NCI-H526 treated with DMSO at 0.1 percent for 48 hours (cell line): ENCODE measurements at places on chromosomes 2 and 18.

- DNase-seq: no peak
Measured at GRCh38 chr2:164224007-164224406, 397.3 kb downstream of the GRB14 start.

DNA sequence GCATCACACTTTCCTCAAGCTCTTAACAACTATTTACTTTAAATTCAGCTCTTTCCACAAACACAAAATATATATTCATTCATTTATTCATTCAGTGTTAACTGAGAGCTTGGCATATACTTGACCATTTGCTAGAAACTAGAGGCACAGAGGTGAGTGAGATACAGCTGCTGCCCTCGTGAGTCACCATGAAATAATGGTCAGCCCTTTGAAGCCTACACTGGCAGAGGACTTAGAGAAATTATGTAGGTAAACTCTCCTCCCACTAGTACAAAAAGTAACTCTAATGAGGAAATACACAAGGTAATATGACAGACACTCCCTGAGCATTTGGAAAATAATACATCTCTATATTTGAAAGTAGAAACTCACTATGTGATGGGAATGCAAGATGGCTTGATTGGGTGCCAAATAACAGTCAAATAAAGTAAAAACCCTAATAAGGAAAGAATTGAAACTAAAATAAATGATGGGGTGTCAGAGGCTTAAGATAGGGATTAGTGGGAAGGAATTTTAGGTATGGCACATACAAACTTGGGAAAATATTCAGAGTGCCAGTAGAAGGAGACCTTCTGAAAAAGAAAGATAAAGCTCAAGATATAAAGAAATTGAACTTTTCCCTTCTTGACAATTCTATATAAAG lies 61.1 kb downstream of the ANTXR1 start:
- DNase-seq: no peak

DNA sequence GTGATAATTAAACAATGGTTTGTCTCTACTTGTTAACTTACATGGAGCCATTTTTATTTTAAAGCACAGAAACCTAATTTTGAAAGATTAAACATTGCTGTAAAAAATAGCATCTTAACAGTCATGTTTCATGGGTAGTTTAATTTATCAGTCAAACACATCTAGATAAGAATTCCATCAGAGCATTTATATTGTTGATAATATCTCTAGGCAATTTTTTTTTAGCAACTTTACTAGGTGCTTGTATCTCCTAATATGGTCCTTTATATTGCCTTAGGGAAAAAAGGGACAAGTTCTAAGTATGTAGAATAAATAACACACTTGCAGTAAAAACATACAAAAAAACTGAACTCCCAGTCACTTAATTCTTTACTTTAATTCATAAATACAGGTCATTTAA lies 863 bp downstream of the CSRNP3 start:
- no peak for DNase-seq

DNA sequence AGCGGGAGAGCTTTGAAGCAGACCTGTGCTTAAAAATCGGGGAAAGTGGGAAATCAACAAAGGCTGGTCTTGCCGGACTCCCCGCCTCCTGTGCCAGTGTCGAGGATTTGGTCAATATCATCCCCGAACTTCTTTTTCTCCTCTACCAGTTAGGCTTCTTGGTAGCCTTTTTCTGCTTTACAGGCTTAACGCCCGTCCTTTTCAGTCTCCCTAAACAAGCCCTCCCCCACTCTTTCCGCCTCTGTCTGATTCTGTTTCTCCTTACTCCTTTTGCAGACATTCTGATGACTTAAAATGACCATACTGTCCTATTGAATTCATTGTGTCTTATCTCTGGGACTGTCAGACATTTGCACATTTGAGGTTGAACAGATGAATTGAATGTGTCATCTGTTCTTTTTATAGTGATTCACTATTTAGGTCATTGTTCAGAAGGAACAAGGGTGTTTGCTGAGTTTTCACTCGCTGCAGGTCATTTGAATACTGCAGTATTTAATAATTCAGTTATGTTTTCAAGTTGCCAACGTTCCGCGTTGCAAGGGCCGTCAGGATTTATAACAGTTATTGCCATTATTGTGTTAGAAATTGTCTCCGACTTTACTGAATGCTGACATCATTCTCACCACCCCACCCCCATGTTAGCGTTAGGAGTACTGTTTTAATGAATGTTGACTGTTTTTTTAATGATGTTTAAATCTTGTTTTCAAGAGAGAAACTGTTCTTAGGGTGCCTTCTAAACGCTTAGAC lies 1.1 kb downstream of the ITGAV start:
- peak; percentile 67 for DNase-seq

DNA sequence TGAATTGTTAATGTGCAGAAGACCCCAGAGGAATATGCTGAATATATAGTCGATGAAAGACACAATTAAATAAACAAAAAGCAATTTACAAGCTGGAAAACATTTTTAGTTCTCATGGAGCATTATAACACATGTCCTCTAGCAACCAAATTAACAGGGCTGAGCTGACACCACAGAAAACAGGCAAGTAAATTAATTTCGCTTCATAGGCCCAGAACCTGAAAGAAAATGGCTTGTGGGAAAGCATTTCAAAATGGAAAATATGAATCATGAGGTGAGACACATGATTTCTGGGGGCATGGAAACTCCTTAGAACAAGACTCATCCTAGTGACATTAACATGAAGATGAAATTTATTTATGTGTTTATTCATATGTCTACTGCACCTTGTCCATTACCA lies 25.0 kb upstream of the RNF152 start:
- DNase-seq: no peak

GRCh38 chr18:22423878-22424564 lies 6.3 kb upstream of the CTAGE1 start:
- no peak for DNase-seq

- no peak for DNase-seq
Measured at GRCh38 chr2:207683879-207684627, 27.4 kb upstream of the CCNYL1 start.

GRCh38 chr2:46269544-46270273 lies 27.5 kb upstream of the EPAS1 start:
- DNase-seq: no peak

- DNase-seq: no peak
Measured at GRCh38 chr2:203984-204383, 59.8 kb downstream of the SH3YL1 start.

DNA sequence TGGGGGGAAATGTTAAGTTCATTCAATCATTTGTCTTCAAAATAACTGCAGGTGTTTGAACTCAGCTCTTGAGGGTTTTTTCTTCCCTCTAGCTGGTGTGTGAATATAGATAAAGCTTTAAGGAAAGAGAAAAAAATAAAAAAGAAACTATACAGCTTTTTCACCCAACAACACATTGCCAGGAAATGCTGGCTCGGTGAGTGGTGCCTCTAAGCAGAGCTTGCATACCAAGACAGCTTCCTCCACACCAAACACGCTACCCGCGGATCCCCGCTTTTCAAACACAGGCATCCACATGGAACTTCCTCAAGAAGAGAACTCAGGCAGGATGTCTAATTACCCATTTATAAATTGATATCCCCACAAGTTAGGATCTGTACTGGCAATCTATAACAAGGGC lies 69.8 kb upstream of the TANK start:
- DNase-seq: no peak

DNA sequence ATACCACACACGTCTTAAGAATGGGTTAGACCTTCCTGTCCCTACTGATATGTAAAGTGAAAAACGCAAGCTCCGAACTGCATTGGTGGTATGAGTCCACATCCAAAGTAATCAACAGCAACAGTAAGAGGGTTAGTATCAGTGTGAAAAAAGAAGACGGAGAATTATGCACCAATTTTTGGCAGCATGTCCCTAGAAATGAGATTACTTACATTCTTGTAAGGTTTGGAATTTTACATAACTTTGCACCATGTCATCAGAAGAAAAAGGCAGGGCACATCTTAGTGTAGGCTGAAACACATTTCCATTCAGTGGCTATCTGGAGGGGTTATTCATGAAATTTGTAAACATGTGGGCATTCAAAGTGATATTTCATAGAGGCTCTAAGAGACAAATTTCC lies 88.2 kb downstream of the LONRF2 start:
- no peak for DNase-seq

DNA sequence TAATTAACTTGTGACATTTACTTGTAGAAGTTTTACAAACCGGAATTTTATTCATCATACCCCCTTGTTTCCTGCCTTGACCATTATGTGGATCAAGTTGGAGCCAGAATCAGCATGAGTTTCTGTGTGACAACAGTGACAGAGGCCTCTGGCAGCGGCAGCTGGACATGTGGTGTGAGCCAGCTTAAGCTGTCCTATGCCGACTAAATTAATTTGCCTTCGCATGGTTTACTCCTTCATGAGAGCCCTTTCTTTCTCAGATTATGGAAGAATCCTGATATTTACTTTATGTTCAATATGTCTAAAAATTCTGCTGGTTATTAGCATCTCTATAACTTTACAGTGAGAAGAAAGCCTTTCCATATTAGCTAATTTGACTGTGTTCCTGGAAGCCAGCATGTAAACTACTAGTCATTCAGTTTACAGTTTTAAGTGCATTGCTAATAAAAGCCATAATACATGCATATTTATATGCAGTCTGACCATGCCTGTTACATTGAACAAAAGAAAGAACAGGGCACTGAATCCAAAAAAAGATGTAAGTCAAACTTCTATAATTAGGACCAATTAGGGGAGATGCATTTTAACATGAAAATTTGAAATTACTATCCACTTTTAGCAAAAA lies 495.8 kb upstream of the ACVR2A start:
- no peak for DNase-seq

- DNase-seq: no peak
Measured at GRCh38 chr2:106956879-106957278, 70.9 kb upstream of the ST6GAL2 start.

- no peak for DNase-seq
Measured at GRCh38 chr2:121066526-121066925, 218.5 kb downstream of the TFCP2L1 start.

DNA sequence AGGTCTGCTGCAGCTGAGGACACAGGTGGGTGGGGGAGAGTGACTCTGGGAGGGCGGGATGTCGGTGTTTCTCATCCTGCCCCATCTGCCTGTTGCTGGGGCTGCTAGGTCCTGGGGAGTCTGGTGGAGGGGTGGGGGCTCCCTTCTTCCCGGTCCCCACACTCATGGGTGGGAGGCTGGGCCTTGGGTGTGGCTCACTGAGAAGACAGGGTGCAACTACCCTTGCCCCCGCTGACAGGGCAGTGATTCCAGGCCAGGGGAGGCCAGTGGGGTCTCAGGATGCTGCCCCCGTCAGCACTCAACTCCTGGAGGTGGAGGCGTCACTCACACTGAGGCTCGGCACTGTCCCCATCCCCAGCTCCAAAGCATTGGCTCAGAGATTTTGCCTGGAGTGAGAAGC lies 7.7 kb upstream of the NFATC1 start:
- DNase-seq: no peak

DNA sequence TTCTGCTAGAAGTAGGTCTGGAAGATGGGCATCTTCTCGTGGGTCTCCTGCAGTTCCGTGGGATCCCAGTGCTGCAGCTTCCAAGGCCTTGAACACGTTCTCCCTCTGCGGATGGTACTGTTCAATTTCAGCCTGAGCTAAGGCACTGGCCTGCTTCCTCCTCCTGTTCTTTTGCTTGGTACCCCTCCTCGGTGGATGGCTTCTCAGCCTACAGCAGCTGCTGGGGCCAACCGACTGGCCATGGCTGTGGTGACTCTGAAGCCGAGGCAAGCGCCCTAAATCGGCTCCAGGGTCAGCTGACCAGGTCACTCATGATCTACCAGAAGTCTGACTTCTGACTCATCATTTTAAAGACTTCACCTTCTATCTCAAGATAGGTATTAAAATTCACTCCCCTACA lies 150.2 kb downstream of the NBAS start:
- no peak for DNase-seq

- no peak for DNase-seq
Measured at GRCh38 chr2:39538718-39539117, 101.6 kb upstream of the MAP4K3 start.

GRCh38 chr2:64932371-64933216 lies 56.6 kb upstream of the SLC1A4 start:
- no peak for DNase-seq

- DNase-seq: peak; percentile 93
Measured at GRCh38 chr2:128027801-128028667, at the start of gene SAP130. Gene SAP130, minus strand, starts transcription at chr2:128028059. Its CDS starts 1,767 bp downstream, at chr2:128026292.

DNA sequence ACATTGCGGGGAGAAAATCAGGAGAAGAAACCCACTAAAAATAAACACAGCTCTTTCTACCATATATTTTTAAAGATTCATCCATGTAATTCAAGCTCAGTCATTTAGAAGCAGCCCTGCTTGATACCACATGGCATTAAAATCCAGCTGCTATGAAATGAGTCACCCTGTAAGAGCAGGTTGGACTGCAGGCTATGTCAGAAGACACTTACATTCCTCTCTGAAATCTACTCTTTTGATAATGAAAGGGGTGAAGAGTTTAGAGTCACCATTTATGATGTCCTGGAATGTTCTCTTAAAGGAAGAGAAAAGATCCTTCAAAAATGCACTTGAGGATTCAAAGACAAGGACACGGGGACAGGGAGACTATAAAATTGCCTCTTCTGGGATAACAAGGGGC lies 100.6 kb upstream of the APCDD1 start:
- DNase-seq: no peak

DNA sequence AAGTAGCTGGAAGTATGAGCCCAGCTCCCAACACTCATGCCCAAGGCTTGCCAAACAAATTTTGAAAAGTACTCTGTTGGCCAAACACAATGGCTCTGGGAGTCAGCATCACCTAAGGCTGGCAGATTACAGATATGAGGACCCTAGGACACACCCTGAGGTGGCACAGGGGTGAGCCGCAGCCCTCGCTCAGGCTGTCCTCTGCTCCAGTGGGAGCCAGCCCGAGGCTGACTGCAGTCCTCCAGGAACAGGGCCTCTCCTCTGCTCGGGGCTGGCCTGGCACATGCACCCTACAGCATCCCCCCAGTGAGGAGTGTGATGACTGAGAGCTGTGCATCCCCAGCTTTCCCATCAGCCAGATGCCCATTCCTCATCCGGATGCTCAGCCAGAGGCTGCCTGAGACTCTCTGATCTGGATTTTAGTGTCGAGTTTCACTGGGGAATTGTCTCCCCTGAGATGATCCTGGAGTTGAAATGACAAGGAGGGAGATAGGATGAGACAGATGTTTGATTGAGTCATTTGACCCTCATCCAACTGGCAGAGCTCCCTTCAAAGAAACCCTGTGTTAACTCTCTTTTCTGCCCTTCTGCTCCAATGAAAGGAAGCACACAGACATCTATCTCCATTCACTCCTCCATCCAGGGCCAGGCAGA lies 269.3 kb upstream of the NCKAP5 start:
- DNase-seq: no peak
